Osteocyte (in vitro differentiated cells): ENCODE measurements at places on chromosomes 16 and 17. TPM values are rescaled to one million over a fixed set of nuclear protein-coding genes. Genes with fewer than 3 reads are reported as not detected.

CD300C gene
- not detected in 2 replicates for total RNA-seq

PTX4 gene
- total RNA-seq: not detected in 2 replicates

CACNG5 gene
- not detected in 2 replicates for total RNA-seq

ABCC11 gene
- total RNA-seq: 0.13 and 0.48 TPM in 2 replicates

FA2H gene
- not detected in 2 replicates for total RNA-seq

OR4D1 gene
- 0.11 TPM in 1 of 2 replicates, not detected in the other for total RNA-seq

CA4 gene
- not detected in 2 replicates for total RNA-seq

SLC35B1 gene
- 60.0 and 62.0 TPM in 2 replicates for total RNA-seq

KRTAP9-2 gene
- not detected in 2 replicates for total RNA-seq

TP53TG3F gene
- not detected in 2 replicates for total RNA-seq

KCNH4 gene
- not detected in 2 replicates for total RNA-seq

SMIM36 gene
- total RNA-seq: not detected in 2 replicates

KRT13 gene
- total RNA-seq: not detected in 2 replicates

DOC2B gene
- 0.10 TPM in 1 of 2 replicates, not detected in the other for total RNA-seq

DNA sequence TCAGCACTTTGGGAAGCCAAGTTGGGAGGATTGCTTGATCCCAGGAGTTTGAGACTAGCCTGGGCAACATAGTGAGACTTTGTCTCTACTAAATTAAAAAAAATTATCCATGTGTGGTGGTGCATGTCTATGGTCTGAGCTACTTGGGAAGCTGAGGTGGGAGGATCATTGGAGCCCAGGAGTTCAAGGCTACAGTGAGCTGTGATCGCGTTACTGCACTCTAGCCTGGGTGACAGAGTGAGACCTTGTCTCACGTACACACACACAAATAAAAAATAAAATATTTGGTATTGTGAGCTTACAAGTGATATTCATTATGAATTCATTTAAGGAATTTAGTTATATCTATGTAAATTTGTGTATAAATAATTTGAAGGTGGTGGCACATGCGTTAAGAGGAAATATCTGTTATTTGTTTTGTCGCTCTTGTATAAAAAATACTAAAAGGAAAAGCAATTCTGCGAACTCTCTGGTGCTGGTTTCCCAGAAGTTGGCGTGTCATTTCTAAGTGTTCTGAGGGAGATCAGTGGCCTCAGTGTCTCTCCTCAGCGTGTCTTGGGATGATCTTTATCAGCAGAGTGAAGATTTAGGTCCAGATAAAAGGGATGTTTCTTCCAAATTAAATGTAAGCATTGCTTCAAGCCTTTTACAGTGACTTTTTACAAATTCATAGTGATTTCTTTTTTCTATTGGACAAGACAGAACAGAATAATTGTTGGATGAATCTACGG, 187.6 kb downstream of the FTO start:
- DNase-seq: no peak

GRCh38 chr16:70610273-70611223, 35.8 kb upstream of the IL34 start:
- DNase-seq: no peak

GRCh38 chr17:41967141-41967920, 736 bp downstream of the CNP start:
- no peak for DNase-seq

GRCh38 chr17:17228521-17229279, 8.3 kb downstream of the FLCN start:
- no peak for DNase-seq

DNA sequence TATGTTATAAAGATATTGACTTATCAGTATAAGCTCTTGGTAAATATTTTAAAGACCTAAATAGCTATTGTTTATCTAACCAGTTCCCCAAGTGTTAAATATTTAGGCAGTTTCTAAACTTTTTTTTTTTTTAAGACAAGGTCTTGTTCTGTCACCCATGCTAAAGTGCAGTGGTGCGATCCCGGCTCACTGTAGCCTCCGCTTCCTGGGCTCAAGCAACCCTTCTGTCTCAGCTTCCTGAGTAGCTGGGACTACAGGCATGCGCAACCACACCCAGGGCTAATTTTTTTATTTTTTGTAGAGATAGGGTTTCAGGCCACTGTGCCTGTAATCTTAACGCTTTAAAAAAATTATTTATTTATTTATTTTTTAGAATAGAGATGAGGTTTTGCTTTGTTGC, 43.5 kb downstream of the SNX29 start:
- no peak for DNase-seq

- no peak for DNase-seq
These were observed 15.6 kb downstream of the COL1A1 start for GRCh38 chr17:50185631-50186471.

DNA sequence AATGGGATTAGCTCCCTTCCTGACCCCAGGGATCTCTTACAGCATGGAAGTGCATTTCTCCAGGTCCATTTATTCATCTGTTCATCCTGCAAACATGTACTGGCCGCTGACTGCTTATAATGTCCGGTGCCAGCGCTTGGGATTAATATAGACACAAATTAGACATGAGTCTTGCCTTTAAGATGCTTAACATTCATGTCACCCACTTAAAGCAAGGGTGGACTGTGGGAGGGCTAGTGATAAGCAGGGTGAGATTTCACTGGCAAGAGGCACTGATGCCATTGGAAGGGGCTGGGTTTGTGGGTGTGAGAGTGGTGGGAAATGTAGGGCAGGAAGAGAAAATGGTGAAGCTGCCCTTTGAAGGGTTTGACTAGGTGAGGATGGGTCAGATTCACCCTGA, 92.2 kb upstream of the MPHOSPH6 start:
- DNase-seq: no peak

GRCh38 chr17:41925991-41926590, 4.3 kb upstream of the ODAD4 start:
- no peak for DNase-seq

DNA sequence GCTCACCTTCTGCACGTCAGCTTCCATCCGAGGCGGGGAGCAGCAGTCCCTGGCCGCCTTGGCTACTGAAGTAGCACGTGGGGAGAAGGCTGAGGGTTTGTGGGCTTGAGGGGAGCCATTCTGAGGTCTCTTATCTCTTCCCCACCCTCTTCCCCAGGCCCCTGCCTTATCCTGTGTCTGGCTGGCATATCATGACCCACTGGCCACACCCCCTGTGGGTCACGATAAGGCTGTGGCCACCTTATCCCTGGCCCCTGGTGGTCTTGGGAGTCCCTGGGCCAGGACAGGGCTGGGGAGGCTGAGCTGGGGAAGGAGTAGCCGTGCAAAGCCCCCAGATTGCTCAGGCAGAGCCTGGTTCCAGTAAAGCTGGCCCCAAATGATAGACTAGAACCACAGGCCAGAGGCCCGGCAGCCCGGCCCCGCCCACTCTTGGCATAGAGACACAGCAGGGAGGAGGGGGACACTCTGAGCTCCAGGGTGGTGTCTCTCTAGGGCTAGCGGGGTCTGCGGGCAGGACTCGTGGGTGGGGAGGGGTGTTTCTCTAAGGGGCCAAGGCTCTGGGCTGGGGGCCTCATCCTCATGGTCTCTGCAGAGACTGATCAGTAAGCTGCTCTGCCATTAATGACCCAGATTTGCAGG, 7.6 kb downstream of the SPNS2 start:
- DNase-seq: no peak

DNA sequence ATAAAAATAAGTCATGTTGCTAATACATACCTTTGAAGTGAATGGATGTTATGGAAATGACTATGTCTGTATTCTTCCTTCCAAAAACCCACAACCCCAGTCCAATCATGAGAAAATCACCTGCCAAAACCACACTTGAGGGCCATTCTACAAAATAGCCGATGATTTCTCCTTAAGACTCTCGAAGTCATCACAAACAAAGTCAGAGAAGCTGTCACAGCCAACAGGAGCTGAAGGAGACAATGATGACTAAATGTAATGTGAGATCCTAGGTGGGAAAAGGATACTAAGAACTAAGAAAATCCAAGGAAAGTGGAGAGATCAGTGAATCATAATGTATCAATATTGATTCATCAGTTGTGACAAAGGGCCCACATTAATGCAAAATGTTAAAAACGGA, 432.9 kb upstream of the DYNLRB2 start:
- no peak for DNase-seq

DNA sequence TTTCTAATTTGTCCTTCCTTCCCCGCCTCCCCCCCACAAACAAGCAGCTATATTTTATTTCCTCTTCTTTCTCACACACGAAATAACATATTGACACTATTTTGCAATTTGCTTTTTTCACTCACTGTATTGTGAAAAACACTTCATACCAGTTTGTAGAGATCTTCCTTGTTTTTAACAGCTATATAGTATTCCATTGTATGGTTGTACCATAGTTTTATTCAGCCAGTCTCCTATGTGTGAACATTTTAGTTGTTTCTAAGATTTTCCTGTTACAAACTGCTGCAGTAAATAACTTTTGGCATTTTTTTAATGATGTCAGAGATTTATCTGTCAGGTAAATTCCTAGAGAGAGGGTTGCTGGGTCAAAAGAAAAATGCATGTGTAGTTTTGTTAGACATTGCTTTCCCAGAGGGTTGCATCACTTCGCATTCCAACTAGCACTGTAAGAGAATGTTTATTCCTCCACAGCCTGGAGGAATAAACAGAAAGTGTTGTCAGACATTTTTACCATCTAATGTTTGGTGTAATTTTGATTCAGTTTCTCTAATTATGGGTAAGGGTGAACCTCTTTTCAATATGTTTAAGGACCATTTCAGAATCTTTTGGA, 101.2 kb downstream of the MRTFB start:
- no peak for DNase-seq

- DNase-seq: no peak
These were observed 645 bp upstream of the GFOD2 start for GRCh38 chr16:67719778-67720144.

DNA sequence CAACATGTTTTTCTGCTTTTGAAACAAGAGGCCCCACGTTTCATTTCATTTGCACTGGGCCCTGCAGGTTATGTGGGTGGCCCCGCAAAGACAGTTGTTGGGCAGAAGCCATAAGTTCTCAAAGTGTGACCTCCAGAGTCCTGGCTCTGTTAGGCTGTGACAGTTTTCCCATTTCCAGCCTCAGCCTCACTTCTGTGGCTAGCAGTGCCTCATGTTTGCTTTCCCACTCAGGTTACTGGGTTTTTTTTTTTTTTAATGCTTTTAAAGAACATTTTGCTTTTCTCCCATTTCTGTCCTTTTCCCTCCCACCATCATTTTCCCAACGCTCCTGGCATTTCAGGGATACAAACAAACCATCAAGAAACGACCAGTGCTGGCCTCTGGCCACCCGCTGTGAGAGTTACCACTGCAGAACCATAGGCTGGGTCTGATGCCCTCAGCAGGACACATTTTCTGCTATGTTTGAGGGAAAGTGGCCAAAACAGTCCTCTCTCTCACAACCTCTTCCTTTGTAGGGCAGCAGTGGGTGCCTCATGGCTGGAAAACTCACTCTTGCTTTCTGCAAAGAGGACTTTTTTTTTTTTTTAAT, 159.0 kb upstream of the MPHOSPH6 start:
- DNase-seq: no peak

- DNase-seq: no peak
These were observed 479.8 kb upstream of the GOT2 start for GRCh38 chr16:59213952-59214351.

DNA sequence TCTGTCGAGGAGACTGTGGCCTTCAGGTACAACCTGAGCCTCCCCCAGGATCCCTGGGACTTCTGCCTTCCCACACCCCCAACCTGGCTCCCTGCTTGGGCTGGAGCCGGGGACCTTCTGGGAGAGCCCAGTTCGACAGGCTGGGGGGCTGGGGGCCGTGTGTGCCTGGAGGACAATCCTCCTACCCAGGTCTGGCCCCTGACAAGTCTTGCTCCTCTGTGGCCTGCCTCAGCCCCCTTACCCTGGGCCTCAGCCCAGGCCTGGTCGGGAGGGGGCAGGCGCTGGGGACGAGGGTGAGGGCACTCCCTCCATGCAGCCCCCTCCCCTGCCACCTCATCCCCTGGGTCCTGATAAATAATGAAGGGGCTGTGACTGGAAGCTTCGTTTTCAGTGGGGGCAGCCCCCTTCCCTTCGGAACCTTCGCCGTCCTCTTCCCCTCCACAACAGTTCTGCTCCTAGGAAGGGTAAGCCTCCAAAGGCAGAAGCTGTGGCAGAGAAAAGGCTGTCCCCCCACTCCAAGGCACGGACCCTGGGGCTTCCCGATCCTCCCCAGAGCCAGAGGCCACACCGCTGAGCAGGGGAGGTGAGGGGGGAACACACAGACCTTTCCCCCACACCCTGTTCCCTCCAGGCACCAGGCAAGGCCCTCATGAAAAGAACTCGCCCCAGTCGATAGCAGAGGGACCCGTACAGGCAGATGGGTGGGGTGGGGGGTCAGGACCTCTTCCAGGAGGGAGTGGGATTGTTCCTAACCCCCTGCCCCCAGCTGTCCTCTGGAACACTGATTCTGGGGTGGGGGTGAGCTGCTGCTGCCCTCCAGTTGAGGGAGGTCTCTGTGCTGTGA, 5.0 kb upstream of the BAHCC1 start:
- no peak for DNase-seq
